ENCODE measurements at places on chromosomes 7 and 10.
A peak's percentile ranks its signal among the peaks of the same experiment; 100 is the strongest.

DNA sequence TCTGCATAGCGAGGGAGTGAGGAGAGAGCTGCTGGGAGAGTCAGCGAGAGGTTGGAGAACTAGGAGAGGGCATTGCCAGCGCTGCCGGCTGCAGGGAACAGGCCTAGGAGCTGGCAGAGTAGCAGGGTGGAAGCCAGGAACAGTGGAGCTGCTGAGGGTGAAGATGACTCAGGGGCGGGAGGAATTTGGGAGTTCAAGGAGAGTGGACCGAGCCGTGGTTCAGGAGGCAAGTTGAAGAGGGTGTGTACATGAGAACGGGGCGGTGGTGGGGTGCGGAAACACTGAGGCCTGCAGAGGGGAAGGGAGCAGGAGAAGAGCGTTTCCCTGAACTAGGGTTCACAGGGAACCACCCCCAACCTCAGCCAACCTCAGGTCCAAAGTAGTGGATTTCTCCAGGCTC is 31.5 kb downstream of the HIF1AN start:
- no peak for DNase-seq

DNA sequence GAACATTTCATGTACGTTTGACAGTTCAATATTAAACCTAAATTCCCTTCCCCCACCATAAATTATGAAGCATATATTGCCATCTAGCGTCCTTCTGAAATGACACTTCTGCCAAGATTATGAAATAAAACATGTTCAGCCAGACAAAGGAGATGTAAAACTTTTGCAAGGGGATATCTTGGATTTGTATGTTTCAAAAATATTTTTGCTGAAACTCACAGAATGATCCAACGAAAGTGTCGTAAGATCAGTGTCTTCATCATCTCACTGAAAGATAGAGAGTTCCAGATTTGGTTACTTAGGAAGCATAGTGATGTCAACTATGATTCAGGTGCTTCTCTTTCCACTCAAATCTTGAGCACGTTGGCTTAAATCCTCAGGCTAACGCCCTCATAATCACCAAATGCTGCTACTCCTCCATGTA is 904.3 kb downstream of the XPNPEP1 start:
- no peak for DNase-seq

DNA sequence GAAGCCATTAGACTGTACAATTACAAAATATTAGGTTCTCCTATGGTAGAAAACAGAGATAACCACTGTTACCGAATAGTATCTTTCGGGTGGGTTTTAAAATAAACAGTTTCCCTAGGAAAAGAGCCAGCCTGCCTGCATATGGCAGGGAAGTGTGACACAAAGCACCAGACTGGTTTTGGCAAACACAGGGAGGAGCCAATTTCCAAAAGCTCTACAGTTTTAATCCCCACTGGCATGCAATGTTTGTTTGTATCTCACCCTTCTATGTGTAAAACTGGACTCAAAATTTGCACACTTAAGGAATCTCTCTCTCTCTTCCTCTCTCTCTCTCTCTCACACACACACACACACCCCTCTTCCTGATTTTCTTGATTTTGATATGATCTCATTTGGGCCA is 261.7 kb downstream of the ETV1 start:
- DNase-seq, result no peak

- DNase-seq, result no peak
Measured at GRCh38 chr7:74284781-74285259, 4.4 kb upstream of the CLIP2 start.

DNA sequence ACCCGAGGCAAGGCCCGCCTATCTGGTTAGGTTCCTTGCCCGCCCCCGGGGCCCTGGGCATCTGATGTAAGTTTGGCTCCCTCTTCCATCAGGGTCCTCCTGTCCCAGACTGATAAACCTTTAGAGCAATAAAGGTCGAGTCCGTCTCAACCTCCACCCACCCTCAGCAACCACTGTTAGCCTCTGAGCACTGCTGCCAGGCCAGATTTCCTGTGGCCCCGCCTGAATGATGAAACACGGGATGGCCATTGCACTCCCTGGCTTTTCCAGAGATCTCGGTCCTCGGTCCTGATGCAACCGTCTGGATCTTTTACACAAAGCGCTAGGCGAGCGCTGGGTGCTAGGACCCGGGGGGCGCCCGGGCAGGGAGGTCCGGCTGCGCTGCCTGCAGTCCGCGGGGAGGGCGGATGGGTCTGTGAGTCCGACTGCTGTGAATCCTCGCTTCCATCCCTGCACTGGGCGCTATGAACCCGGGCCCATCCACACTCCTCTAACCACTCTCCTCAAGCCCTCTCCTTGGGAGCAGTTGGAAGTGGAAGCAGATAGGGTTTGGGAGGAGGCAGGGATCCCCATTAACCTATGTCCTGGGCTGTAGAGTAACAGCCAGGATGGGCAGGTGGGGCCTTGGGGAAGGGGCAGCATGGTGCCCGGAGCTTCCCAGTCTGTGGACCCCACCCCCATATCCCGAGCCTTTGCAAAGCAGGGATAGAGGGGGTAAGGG is 875 bp upstream of the DDIT4 start:
- peak; percentile 98 for DNase-seq

Data from astrocyte of the spinal cord (primary cell).